Epithelial cell of alveolus of lung (primary cell): ENCODE measurements at places on chromosomes 1 and 21. TPM values are rescaled to one million over a fixed set of nuclear protein-coding genes. Genes with fewer than 3 reads are reported as not detected.

TMPRSS3 gene
- total RNA-seq, result not detected in 2 replicates

SRSF4 gene
- 32.5 and 48.2 TPM in 2 replicates for total RNA-seq

PALMD gene
- 0.13 and 1.1 TPM in 2 replicates for total RNA-seq

RNU1-1 gene
- under 0.01 TPM in 2 replicates for total RNA-seq

NEK2 gene
- 4.5 and 15.0 TPM in 2 replicates for total RNA-seq

CD34 gene
- total RNA-seq, result 0.26 and 2.1 TPM in 2 replicates

TIE1 gene
- total RNA-seq, result 1.0 and 2.8 TPM in 2 replicates

ABCA4 gene
- total RNA-seq, result 0.52 and 1.4 TPM in 2 replicates

MOV10 gene
- total RNA-seq, result 32.5 and 39.0 TPM in 2 replicates

TBX19 gene
- total RNA-seq, result 0.26 and 0.96 TPM in 2 replicates

KCNA2 gene
- total RNA-seq, result not detected in 2 replicates

KCNJ6 gene
- total RNA-seq, result under 0.01 and 0.13 TPM in 2 replicates

CACNA1S gene
- total RNA-seq, result 0.24 TPM in 1 of 2 replicates, not detected in the other

ELAPOR1 gene
- total RNA-seq, result 0.13 and 0.48 TPM in 2 replicates

KRTAP20-3 gene
- not detected in 2 replicates for total RNA-seq

FAM229A gene
- 1.2 and 3.1 TPM in 2 replicates for total RNA-seq

OR2G6 gene
- total RNA-seq, result not detected in 2 replicates

TEDDM1 gene
- total RNA-seq, result not detected in 2 replicates

FHAD1 gene
- 0.39 TPM in 1 of 2 replicates, not detected in the other for total RNA-seq

USF1 gene
- 26.8 and 27.8 TPM in 2 replicates for total RNA-seq

PDC gene
- not detected in 2 replicates for total RNA-seq

KRTAP12-2 gene
- total RNA-seq, result not detected in 2 replicates

KRTAP10-12 gene
- total RNA-seq, result not detected in 2 replicates

GPR52 gene
- total RNA-seq, result not detected in 2 replicates

RAD54L gene
- 2.9 and 12.0 TPM in 2 replicates for total RNA-seq

TNFRSF14 gene
- total RNA-seq, result 8.8 and 17.6 TPM in 2 replicates

BECN2 gene
- not detected in 2 replicates for total RNA-seq

PLEKHN1 gene
- total RNA-seq, result 1.4 TPM in 1 of 2 replicates, not detected in the other

NCSTN gene
- 76.6 and 91.3 TPM in 2 replicates for total RNA-seq

RIMS3 gene
- 0.16 and 0.52 TPM in 2 replicates for total RNA-seq

C4BPA gene
- total RNA-seq, result not detected in 2 replicates

TSPAN2 gene
- total RNA-seq, result 2.3 and 2.9 TPM in 2 replicates

SPTA1 gene
- total RNA-seq, result not detected in 2 replicates

SIKE1 gene
- total RNA-seq, result 32.6 and 41.0 TPM in 2 replicates

CD5L gene
- total RNA-seq, result not detected in 2 replicates

SELE gene
- not detected in 2 replicates for total RNA-seq

CFHR1 gene
- total RNA-seq, result not detected in 2 replicates

ZFP69B gene
- total RNA-seq, result 0.32 and 4.5 TPM in 2 replicates

MYBPH gene
- 8.5 TPM in 1 of 2 replicates, not detected in the other for total RNA-seq

TP73 gene
- total RNA-seq, result 0.16 and 0.26 TPM in 2 replicates

TMEM200B gene
- 21.1 and 28.7 TPM in 2 replicates for total RNA-seq

GSTM5 gene
- total RNA-seq, result 4.9 and 14.5 TPM in 2 replicates

SKI gene
- total RNA-seq, result 34.0 and 54.9 TPM in 2 replicates

SPRR5 gene
- total RNA-seq, result not detected in 2 replicates

LCE1C gene
- total RNA-seq, result not detected in 2 replicates

ADAMTS5 gene
- 0.65 and 55.5 TPM in 2 replicates for total RNA-seq

NGF gene
- 1.2 TPM in 1 of 2 replicates, not detected in the other for total RNA-seq

SPRR2A gene
- not detected in 2 replicates for total RNA-seq

RIIAD1 gene
- not detected in 2 replicates for total RNA-seq

LMX1A gene
- not detected in 2 replicates for total RNA-seq

FAM177B gene
- total RNA-seq, result not detected in 2 replicates

INSRR gene
- not detected in 2 replicates for total RNA-seq

AMPD1 gene
- not detected in 2 replicates for total RNA-seq

TCHH gene
- under 0.01 TPM in 1 of 2 replicates, not detected in the other for total RNA-seq
